Mucosa of gallbladder (tissue), 1 donor: ENCODE measurements at places on chromosomes 11 and 22.

GRCh38 chr11:106457727-106458126 lies 380.3 kb downstream of the AASDHPPT start:
- no peak for DNase-seq

DNA sequence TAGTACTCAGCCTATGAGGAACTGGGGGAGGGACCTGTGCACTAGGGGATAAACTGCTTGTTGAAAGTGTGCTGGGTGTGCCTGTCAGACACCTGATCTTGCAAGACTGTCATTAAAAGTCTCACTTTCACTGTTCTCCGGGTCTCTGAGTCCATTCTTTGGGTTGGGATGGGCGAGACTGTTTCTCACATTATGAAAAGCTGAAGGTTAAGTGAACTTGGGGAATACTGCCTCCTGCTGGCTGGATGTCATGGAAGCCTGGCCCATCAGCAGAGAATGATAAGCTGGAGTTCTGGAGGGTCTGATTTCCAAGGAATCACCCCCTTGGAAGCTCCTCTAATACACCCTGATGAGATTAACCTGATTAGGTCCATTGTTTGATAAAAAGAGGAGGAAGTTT lies 9.0 kb upstream of the VPREB1 start:
- DNase-seq = peak; percentile 19

DNA sequence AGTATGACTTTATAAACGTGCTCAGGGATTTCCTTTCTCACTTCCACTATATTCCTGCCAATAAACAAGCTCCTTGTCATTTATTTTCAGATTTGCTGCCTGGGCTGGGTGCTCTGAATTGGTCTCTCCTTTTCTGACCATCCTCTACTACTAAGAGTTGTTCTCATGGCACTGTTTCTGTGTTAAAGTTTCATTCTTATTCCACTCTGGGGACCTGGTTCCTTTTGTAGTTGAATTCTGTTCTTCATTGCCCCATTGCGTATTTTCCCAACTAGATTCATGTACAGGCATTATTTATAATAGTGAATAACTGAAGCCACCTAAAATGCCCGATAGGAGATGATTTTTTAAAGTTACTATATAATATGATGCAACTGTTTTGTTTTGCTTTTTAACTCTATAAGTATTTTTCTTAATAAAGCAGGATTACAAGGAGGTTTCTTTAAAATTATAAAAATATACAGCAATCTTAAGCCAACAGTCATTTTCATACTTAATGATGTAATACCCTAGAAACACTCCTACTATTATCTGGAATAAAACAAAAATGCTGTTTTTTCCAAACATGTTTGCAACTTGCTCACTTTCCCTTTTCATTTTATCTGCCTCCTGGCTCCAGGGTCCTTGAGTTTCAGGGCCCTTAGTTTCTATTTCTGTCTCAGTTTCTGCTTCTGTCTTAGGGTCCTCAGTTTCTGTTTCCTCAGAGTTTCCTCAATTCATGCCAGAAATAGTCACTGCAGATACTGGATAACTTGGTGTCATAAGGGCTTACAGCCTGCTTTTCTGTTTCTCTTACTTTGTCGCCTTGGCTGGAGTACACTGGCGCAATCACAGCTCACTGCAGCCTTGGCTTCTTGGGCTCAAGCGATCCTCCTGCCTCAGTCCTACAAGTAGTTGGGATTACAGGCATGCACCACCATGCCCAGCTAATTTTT lies 9.8 kb upstream of the FUT4 start:
- DNase-seq = no peak

GRCh38 chr11:46296528-46297448 lies 19.3 kb downstream of the CREB3L1 start:
- no peak for DNase-seq

GRCh38 chr11:113992459-113993110 lies 17.7 kb downstream of the HTR3A start:
- no peak for DNase-seq

DNA sequence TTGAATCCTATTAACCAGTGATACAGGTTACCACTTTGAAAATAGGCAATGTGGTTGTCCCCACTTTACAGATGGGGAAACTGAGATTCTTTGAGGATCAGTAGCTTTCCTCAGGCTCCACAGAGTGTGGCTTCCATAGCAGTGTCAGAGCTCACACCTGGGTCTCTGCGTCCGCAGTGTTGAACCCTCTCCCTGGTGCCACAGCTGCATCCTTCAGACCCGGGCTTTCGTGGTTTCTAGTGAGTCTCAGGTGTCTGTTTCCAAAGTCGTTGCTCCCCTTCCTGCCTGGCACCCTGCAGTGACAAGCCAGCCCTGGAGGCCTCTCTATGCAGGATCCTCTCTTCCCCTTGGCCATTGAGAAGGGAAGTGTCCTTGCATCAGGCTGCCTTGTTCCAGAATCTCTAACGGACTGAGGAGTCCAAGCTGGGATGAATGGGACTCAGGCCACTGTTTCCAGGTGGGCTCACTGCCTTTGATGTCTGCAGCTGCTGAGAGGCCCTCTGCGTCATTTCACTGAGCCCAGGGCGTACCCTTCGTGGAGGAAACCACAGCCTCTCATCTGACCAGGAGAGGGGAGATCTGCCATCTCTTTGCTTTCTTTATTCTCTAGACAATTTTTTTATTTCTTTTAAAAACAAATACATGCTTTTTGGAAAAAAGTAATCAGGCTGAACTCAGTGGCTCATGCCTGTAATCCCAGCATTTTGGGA lies 48.4 kb upstream of the MICAL2 start:
- DNase-seq = no peak

- no peak for DNase-seq
Measured at GRCh38 chr11:115556984-115557383, 52.8 kb upstream of the CADM1 start.

GRCh38 chr11:75549370-75549958 lies 12.6 kb upstream of the SERPINH1 start:
- no peak for DNase-seq

DNA sequence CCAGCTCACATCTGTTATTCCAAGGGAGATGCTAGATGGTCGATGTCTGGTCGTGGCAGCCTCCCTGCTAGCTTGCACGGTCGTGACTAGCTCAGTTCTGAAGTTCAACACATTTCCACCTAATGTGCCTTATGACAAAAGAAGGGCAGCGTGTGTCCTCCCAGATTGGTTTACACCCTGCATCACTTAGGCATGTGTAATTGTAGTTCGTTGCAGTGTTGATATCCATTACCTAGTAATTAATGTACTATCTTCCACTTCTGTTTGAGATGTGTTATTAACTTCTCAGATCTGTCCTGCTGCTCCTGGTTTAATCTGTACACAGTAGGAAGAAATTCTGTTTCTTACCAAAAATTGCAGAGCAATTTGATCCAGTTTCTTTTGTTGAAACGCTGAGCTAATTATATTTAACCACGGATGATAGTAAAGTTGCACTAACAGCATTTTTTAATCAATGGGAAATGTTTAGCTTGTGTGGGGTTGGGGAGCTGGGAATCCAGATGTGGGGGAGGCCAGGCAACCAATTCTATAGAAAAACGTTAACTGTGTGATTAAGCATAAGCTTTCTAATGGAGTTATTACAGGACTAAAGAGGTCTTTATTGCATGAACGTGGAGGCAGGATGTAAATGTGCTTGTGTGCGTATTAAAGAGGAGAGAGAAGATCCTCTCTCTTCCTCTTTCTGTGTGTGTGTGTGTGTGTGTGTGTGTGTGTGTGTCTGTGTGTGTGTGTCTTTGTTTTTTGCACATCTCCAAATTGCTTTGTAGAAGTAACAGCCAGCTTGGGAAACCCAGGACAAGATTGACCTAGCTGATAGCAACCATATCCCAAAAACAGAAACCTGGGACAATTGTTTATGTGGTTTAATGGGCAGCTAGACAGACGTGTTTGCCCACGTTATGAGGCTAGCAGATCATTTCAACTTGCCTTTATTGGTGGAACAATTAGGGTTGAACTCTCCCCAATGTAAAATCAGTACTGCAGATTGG lies 145.7 kb upstream of the TTC12 start:
- no peak for DNase-seq

DNA sequence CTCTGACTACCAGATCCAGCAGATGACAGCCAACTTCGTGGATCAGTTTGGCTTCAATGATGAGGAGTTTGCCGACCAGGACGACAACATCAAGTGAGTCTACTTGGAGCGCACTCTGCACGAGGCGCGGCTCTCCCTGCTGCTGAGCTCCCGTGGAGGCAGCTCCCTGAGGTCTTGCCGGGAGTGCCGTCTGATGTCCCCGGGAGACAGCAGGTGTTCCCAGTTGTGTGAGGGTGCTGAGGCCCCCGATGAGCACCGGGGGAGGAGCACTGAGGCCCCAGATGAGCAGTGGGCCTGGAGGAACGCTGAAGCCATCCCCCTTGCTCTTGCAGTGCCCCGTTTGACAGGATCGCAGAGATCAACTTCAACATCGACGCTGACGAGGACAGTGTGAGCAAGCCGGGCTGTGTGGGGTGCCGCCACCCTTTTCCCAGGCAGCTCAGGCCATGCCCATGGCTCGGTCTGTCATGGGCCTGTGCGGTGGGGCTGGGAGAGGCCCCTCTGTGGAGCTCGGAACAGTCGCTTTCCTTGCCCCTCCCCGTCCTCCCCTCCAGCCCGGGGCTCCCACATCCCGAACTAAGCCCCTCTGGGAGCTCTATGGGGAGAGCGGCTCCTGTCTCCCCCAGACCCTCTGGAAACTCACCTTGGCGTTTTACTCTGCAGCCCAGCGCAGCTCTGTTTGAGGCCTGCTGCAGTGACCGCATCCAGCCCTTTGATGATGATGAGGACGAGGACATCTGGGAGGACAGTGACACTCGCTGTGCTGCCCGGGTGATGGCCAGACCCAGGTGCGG lies 37.1 kb downstream of the SBF1 start:
- DNase-seq = no peak

GRCh38 chr22:40572976-40573375 lies 63.5 kb downstream of the MRTFA start:
- DNase-seq = no peak

DNA sequence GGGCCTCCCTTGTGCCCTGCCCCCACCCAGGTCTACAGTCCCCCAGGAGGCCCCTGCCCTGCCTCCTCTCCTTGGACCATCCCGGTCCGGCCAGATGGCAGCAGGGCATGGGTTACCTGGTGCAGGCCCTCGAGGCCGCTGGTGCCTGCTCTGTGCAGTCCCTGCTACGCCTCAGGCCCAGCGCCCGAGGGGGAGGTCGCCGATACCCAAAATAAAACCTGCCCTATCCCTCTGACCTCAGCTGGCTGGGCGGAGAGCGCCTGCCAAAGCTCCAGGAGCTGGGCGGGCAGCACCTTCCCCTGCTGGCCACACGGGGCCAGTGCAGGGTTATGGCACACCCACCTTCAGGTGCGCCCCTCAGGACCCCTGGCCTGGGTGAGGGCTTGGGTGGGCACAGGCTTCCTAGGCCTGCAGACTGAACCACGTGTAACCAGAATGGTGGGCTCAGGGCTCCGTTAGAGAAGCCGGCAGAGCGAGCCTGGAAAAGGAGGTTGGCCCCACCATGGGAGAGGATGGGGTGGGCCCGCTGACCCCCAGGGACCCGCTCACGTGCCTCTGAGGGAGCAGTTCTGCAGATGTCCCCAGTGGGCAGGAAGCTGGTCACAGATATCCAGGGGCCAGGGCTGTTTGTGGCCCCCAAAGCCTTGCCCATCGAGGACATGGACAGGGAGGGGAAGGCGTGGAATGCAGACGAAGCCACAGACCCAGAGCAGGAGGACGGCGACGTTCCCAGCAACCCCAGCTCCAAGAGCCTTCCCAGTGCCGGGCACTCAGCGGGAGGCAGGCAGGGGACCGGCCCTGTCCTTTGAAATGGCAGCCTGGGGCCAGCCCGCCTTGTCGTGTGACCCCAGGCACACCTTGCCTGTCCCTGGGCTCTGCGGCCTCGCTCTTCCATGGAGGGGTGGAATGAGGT lies 1.7 kb upstream of the TNNT3 start:
- DNase-seq = no peak

DNA sequence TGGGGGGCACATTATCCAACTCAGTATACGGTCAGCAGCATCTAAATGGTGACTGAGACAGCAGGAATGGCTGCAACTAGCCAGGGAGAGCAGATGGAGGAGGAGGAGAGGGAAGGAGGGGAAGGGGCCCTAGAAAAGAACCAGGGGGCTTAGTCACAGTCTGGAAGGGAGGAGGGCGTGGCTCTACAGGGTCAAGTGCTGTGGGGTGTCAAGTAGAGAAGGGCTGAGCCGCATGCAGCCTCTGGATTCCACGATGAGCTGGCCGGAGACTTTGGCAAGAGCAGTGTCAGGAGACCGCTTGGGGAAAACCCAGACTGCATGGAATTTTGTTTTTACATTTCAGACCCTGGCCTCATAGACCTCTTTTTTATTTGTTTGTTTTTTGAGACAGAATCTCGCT lies 25.8 kb upstream of the PPFIA1 start:
- DNase-seq = no peak

GRCh38 chr11:114366331-114367243 lies 33.7 kb downstream of the C11orf71 start:
- DNase-seq = no peak

DNA sequence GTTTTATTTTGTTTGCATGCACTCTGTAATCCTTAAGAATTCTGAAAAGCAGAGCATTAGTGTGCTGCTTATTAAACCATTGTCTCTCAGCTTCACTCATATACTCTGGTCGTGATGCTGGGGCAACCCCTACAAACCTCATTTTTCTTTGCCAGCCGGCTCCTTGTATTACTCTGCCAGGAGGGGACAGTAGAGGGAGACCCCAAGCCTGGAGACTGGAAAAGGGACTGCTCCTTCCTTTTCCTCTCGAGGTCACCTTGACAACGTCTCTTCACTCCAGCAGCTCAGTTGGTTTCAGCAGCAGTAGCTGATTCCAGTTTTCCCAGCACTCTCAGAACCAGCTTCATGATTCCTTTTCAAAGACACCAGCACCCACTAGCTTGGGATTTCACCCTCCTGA lies 2.8 kb upstream of the JHY start:
- no peak for DNase-seq

DNA sequence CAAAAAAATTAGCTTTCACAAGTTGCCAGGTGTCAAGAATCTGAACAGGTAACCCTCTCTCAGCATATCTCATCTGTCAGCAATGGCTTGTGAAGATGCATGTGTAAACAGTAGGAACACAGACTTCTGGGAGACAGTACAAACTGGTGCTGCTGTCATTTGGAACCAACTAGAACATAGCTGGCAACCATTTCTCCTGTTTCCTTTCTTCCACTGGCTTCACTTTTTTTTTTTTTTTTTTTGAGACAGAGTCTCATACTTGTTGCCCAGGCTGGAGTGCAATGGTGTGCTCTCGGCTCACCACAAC lies 2.1 kb upstream of the PIK3C2A start:
- no peak for DNase-seq

GRCh38 chr11:1165256-1166041 lies 7.7 kb downstream of the MUC5AC start:
- no peak for DNase-seq

- no peak for DNase-seq
Measured at GRCh38 chr11:27319072-27319471, 43.9 kb downstream of the CCDC34 start.

GRCh38 chr11:109093354-109093753 lies 328.6 kb upstream of the C11orf87 start:
- no peak for DNase-seq

DNA sequence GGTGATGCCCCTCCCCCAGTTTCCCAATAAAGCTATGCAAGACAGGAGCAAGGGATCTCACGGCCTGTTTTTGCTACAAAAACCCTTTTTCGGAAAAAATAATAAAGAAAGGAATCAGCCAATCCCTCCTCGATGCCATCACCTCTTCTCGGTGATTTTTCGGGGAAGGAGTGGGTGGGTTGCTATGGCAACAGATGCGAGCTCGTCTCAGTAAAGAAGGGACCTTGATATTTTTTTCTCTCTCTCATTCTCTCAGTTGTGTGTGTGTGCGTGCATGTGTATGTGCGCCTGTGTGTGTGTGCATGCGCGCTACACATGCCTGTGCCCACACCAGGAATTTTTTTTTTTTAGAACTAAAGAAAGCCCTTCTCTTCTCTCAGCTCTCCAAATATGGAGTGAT lies 3.8 kb upstream of the NPAS4 start:
- DNase-seq = no peak

- no peak for DNase-seq
Measured at GRCh38 chr11:122751292-122752070, 86.8 kb upstream of the CRTAM start.
